Stimulated activated CD8-positive, alpha-beta memory T cell treated with anti-CD3 and anti-CD28 coated beads, Interleukin-15, amount 100 ng/mL, for 1 hour (primary cell): ENCODE measurements at places on chromosomes 12 and 14.
A peak's percentile ranks its signal among the peaks of the same experiment; 100 is the strongest.

DNA sequence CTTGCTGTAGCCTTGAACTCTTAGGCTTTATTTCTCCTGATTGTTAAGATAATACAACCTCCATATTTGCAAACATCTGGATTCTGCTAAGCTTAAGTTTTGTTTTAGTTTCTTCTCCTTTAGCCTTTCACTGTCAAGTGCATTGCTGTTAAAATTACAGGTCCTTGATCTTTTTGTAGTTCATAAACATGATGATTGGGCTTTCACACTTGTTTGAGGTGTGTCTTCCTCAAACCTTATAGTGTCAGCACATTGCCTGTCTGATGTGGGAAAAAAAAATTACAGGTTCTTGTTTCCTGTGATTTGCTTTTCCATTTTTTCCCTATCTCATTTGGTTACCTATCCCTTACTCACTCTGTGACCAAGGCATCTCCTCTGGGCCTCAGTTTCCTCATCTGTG lies 59.2 kb downstream of the BICDL1 start:
- DNase-seq, result no peak

DNA sequence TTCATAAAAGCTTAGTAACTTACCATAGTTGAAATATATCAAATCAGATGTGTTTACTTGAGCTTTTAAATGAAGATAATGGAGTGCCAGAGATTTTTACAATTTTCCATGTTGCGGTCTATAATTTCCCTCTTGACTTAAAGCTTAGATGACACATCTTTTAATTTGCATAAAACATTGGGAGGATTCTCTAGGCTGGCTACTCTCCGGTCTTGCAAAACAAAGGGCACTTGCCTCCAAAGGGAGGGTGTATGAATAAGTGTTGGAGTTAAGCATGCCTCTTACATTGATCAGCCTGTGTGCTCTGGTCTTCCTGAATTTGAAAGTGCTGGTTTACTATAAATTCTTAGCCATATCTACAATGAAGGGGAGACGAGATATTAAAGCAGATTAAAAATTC lies 336.4 kb upstream of the NAV3 start:
- no peak for DNase-seq

DNA sequence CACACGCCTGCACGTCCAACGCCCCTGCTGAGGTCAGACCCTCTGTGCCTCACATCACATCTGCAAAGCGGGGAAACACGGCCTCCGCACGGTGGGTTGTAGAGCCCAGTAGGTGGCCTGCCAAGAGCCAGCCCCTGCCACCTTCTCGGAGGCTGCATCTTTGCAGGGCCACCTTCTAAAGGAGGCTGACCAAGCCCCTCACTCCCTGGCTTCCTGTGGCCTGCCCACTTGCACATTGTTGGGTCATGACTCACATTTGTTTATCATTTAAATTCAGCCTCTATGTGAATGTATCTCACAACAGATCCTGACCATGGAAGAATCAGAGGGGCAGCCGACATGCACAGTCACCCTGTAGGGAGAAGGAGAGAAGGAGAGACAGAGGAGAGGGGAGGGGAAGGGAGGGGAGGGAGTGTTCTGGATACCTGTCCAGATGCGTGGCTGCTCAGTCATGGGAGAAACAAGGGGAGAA lies 319.5 kb upstream of the DIO3 start:
- no peak for DNase-seq

DNA sequence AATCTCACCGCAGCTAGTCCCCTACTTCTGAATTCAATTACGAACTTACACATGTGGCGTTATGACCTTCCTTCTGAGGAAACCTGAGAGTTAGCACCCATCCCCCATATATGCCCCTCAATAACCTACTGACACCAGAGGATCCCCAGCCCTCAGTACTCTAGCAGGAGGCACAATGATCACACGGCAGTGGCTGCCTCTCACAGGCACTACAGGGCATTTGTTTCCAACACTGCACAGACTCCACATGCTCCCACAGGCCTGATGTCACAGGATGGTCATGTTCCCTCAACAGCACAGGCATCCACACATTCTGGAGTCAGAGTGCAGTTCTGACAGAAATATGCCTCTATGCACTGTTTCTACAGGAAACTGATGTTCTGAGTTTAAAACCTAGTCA lies 17.4 kb downstream of the PPP1CC start:
- DNase-seq, result no peak

DNA sequence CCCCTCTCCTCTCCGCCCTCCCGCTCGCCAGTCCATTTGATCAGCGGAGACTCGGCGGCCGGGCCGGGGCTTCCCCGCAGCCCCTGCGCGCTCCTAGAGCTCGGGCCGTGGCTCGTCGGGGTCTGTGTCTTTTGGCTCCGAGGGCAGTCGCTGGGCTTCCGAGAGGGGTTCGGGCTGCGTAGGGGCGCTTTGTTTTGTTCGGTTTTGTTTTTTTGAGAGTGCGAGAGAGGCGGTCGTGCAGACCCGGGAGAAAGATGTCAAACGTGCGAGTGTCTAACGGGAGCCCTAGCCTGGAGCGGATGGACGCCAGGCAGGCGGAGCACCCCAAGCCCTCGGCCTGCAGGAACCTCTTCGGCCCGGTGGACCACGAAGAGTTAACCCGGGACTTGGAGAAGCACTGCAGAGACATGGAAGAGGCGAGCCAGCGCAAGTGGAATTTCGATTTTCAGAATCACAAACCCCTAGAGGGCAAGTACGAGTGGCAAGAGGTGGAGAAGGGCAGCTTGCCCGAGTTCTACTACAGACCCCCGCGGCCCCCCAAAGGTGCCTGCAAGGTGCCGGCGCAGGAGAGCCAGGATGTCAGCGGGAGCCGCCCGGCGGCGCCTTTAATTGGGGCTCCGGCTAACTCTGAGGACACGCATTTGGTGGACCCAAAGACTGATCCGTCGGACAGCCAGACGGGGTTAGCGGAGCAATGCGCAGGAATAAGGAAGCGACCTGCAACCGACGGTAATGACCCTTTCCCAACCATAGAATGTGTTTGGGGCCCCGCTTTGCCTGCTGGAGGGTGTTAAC lies 615 bp downstream of the CDKN1B start:
- no peak for DNase-seq

GRCh38 chr12:52522346-52523011 lies 2.3 kb upstream of the KRT5 start:
- no peak for DNase-seq

DNA sequence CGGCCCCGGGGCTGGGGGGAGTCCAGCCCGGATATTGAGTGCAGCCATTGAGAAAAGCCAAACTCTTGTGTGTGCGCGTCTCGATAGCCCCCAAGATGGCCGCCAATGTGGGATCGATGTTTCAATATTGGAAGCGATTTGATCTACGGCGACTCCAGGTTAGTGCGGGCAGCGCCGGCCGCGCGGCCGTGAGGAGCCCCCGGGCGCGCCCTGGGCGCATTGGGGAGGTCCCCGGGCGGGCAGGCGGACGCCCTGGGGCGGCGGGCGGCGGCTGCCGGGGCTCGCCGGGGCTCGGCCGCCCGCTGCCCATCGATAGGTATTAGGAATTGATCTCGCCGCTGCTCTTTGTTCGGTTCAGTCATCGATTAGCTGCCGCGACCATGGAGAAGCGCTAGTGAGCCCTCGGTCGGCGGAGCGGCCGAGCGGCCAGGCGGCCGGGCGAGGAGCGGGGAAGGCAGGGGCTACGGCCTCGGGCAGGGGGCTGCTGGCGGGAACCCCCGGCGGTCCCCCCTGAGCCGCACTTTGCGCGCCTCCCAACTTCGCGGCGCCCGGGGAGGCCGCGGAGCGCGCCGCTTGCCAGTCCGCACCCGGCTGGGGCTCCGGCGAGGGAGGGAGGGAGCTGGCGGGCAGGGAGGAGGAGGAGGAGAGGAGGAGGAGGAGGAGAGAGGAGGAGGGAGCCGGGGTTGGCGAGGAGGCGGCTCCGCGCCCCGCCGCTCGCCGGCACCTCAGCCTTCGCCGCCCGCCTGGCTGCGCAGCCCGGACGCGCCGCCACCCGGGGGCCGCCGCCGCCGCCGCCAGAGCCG lies 113.9 kb upstream of the MYL2 start:
- no peak for DNase-seq

GRCh38 chr14:58887931-58888330 lies 250.2 kb downstream of the DACT1 start:
- no peak for DNase-seq

- DNase-seq, result no peak
Observed at GRCh38 chr12:71009430-71010142, 89.0 kb upstream of the PTPRR start.

DNA sequence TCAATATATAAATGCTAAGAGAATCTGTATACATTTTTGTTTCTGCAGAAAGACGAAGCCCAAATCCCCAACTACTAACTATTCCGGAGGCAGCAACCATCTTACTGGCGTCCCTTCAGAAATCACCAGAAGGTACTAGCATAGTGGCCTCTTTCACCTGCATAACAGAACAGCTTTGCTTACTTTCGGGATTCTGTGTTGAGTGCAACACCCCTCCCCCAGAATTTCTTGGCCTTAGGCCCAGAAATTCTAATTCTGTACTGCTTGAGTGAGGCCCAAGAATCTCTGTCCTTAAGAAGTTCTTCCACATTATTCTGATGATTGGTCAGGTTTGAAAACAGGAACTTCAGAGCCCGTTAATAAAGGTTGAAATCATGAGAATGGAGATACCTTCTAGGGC lies 2.9 kb downstream of the SPX start:
- no peak for DNase-seq

DNA sequence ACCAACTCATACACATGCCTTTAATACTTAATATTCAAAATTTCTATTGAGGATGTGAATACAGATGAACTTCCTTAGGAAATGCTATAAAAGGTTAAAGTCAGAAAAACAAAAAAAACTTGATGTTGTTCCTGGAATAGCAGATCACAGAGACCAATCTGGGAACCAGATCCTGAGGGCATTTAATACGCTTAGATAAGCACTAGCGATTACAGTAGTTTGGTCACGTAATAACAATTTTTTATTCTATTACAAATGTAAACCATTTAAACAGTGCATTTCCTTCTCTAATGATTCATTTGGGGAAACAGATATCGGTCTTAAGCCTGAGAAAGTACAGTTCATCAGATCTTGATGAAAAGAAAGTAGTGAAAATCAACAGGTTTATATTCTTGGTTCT lies 30.8 kb upstream of the ABCC9 start:
- no peak for DNase-seq

- DNase-seq, result no peak
Observed at GRCh38 chr14:73620268-73620667, 8.0 kb downstream of the ACOT6 start.

GRCh38 chr12:63990828-63991547 lies 146.5 kb downstream of the SRGAP1 start:
- DNase-seq, result no peak

- no peak for DNase-seq
Observed at GRCh38 chr12:80829767-80830166, 108.0 kb downstream of the LIN7A start.

GRCh38 chr14:23285530-23286019 lies 357 bp downstream of the HOMEZ start:
- DNase-seq, result no peak

- DNase-seq, result no peak
Observed at GRCh38 chr12:105801351-105801750, 337.4 kb downstream of the NUAK1 start.

GRCh38 chr12:42916143-42916542 lies 326.6 kb upstream of the PRICKLE1 start:
- no peak for DNase-seq

- DNase-seq, result no peak
Observed at GRCh38 chr14:54567639-54568561, 972 bp downstream of the SAMD4A start.

GRCh38 chr14:101961011-101961721 lies 3.2 kb upstream of the DYNC1H1 start:
- DNase-seq, result peak; percentile 63

DNA sequence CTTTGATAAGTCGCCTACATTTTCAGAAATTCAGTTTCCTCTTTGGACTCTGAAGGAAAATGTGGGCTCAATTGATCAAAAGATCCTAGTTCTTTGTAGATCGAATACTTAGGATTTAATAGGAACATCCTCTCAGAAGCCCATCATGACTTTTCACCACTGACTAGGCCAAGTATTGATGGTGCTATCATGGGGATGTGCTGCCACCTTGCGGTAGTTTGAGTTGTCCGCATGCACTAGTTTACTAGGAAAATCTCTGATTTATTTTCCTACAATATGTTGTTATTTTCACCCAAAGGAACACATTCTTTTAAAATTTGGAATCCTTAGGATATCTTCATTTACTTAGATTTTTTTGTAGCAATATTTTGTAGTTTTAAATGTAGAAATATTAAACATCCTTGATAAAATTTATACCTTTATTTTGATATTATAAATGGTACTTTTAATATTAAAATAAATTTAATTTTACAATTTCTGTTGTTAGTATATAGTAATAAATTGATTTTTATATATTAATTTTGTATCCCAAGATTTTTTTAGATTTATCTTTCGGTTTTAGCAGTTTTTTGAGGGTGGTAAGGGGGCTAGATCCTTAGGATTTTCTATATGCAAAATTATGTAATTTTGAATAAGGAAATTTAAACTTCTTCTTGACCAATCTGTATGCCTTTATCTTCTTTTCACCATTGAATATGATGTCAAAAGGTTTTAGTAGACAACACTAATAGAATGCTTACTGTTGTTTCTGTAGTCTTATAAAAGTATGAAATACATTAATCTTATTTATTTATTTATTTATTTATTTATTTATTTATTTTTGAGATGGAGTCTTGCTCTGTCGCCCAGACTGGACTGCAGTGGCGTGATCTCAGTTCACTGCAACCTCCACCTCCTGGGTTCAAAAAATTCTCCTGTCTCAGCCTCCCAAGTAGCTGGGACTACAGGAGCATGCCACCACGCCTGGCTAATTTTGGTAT lies 52.9 kb upstream of the OR9K2 start:
- peak; percentile 74 for DNase-seq

GRCh38 chr12:3557791-3558620 lies 67.0 kb downstream of the PRMT8 start:
- no peak for DNase-seq

DNA sequence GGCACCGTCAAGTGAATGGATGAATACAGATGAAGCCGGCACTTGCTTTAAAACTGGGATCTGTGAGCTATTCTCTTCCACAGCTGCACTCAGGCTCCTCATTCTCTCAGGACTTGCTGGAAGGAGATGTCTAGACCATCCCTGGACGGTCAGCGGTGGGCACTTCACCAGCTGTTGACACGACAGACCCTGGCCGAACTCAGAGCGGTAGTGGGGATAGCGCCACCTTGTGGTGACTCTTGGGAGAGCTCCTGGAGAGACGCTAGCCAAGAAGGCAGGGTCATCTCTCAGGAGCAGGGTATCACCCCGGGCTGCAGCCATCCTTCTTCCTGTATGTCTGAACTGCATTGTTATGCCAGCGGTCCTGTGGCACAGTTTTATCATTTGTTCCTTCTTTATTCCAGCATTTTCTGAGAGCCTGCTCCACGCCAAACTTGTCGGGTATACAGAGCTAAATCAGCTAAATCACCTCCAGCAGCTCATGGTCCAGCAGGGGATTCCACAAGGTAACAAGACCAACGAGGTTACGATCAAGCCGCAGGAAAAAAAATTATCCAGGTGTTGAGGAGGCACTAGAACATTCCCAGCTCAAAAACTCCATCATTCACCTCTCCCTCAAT lies 10.0 kb downstream of the WNT1 start:
- peak; percentile 61 for DNase-seq

- DNase-seq, result no peak
Observed at GRCh38 chr12:108394196-108394595, 55.1 kb upstream of the CMKLR1 start.
